Fibroblast of skin of abdomen (primary cell): ENCODE measurements at places on chromosomes 7 and 10.
A peak's percentile ranks its signal among the peaks of the same experiment; 100 is the strongest.

- DNase-seq = no peak
Measured at GRCh38 chr10:71202314-71202713, 10.1 kb upstream of the UNC5B start.

GRCh38 chr7:99365318-99366141 is 9.0 kb upstream of the ARPC1B start:
- no peak for DNase-seq

GRCh38 chr7:117088623-117089194 is 135.4 kb downstream of the ST7 start:
- DNase-seq = no peak

GRCh38 chr10:116621934-116622655 is 1.3 kb downstream of the PNLIPRP2 start:
- no peak for DNase-seq

DNA sequence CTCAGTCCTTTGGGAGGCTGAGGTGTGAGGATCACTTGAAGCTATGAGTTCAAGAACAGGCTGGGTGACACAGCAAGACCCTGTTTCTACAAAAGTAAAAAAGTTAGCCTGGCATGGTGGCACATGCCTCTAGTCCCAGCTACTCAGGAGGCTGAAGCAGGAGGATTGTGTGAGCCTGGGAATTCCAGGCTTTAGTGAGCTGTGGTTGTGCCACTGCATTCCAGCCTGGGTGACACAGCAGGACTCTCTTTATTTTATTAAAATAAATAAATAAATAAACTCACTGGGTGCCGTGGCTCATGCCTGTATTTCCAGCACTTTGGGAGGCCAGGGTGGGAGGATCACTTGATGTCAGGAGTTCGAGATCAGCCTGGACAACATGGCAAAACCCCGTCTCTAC is 607.9 kb downstream of the CALN1 start:
- no peak for DNase-seq

- DNase-seq = no peak
Measured at GRCh38 chr7:30304177-30304884, 19.9 kb downstream of the ZNRF2 start.

GRCh38 chr7:81300753-81301152 is 381.9 kb upstream of the SEMA3C start:
- DNase-seq = no peak

DNA sequence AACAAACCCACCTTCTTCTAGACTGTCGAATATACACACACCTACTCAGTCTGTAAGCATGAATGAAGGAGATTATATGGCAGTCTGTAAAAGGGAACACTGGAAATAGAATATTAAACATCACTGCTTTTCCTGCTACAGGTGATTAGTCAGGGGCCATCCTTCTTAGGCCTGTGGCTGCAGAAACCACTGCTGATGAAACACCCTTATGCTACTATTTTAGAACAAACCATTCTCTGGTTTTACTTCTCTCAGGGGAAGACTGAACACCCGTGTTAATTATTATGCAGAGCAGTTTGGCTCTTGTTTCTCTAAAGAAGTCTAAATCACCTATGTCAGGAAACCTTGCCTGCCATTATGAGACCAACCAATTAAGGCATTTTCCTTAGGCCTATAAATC is 351.1 kb upstream of the KLF6 start:
- DNase-seq = no peak

DNA sequence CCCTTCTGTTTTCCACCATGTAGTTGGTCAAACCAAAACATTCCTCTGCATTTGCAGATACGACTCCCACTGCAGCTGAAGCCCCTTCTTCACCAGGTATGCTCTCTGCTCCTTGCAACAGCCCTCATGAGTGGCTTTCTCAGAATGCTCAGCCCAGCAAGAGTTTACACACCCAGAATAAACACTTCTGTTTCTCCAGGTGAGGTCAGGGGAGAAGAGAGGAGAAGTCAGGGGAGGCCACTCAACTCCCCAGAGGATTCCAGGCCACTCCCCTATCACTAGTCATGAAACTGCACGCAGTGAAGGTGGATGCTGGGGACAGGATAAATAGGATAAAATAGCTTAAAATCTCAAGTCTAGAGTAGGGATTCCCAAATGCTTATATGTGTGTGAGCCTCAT is 31.2 kb downstream of the CUZD1 start:
- DNase-seq = no peak

GRCh38 chr7:117937753-117938483 is 64.7 kb upstream of the CTTNBP2 start:
- DNase-seq = no peak

DNA sequence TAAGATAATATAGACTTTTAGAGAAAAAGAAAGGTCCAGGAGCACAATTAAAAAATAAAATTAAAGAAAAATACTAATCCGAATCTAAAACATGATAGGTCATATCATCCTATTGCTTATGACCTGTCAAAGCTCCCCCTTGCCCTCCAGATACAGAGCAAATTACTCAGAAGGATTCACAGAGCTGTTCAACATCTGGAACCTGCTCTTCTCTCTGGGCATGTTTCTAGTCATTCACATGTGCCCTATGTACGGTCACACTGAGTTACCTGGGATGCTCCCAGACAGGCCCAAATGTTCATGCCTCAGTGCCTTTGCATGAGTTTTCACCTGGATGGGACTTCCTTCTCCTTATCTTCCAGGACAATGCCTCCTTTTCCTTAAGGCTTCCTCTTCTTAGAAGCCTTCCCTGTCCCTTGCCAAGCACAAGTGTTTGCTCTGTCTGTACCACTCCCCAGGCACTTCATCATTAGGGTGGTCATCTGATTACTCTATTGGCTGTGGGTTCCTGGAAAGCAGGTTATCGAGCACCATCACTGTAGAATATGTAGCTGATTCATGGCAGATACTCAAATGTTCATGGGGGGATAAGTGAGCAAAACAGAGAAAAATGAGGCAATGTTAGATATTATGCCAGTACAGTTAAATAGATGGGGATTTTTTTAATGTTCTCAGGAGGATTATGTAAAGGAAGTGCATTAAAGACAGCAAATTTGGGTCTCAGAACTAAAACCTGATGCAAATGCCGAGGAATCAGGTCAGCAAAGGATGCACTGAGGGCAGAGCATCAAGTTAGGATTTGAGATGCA is 12.0 kb upstream of the AOAH start:
- no peak for DNase-seq

GRCh38 chr10:63430091-63430998 is 35.4 kb downstream of the JMJD1C start:
- peak; percentile 58 for DNase-seq

DNA sequence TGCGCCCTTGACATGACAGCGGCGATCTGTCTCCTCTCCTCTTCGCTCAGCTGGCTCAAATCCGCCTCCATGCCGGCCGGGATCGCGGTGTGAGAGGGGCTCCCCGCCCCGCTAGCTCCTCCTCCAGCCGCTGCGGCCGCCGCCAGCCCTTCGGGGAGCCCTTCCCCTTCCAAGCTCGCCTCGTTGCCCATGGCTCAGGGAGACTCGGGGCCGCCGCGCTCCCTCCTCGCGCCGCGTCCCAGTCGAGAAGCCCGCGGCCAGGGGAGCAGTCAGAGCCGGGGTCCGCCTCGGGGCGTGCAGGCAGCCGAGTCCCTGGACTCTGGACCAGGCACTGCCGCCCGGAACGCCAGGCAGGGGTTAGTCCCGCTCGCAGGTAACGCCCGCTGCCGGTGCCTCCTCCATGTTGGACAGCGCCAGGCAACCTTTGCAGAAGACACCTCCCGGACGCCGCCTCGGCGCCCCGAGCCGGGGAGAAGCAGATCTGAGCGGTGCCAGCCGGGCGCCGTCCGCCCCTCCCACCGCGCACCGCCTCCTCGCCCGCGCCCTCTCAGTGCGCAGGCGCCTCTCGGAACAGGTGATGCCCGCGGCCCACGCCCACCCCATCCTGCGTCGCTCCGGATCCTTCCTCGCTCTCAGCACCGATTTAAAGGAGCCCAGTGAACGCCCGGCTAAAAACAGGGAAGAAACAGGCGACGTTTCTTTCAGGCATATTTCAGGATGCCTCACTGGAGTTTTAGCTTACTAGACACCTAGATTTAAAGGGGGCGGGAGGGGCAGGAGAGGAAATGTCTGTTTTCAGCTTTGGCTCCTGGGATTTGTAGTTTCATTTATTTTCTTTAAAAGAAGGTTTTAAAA is at the start of gene PCLO:
Gene PCLO (minus strand): TSS at position 483 of the 855 bp plus-strand sequence. CDS start 292 bp downstream, at position 191.
- DNase-seq = peak; percentile 33
